Heart right ventricle (tissue), 16 donors: ENCODE measurements at places on chromosomes 1 and 21. TPM values are rescaled to one million over a fixed set of nuclear protein-coding genes. Genes with fewer than 3 reads are reported as not detected.

TXNIP gene
- total RNA-seq = 985 TPM

XCL2 gene
- total RNA-seq = not detected

CFHR1 gene
- total RNA-seq = not detected

KRTAP12-2 gene
- not detected for total RNA-seq

KCNE2 gene
- not detected for total RNA-seq

KCND3 gene
- total RNA-seq = 13.7 TPM

TMEM183A gene
- total RNA-seq = 21.5 TPM

KDF1 gene
- total RNA-seq = not detected

PTPN22 gene
- total RNA-seq = 0.28 TPM

AGT gene
- 49.0 TPM for total RNA-seq
